Aorta (tissue), 5 donors: ENCODE measurements at places on chromosomes 5 and 9. TPM values are rescaled to one million over a fixed set of nuclear protein-coding genes. Genes with fewer than 3 reads are reported as not detected.

- no peaks in the 10 kb centered on the region for H3K4me1 ChIP-seq
- H3K27me3 ChIP-seq = no peaks in the 10 kb centered on the region
- DNase-seq = no peak
- no peak overlapping the region for H3K27ac ChIP-seq
These were observed 46.9 kb downstream of the RASGRF2 start for GRCh38 chr5:81006947-81007636.

- no peaks in the 10 kb centered on the region for H3K4me1 ChIP-seq
- H3K4me3 ChIP-seq = no peak overlapping the region
- H3K27ac ChIP-seq = no peak overlapping the region
- no peak for DNase-seq
These were observed 148.3 kb downstream of the GAS1 start for GRCh38 chr9:86798966-86799365.

- no peaks in the 10 kb centered on the region for H3K4me1 ChIP-seq
- H3K27me3 ChIP-seq = no peaks in the 10 kb centered on the region
- no peak for DNase-seq
These were observed 133.0 kb upstream of the TUT7 start for GRCh38 chr9:86486891-86487837.

The MEIKIN gene
- 3.4 TPM for total RNA-seq

The DMRTA1 gene
- total RNA-seq = 0.39 TPM

The TSSK1B gene
- total RNA-seq = not detected

DNA sequence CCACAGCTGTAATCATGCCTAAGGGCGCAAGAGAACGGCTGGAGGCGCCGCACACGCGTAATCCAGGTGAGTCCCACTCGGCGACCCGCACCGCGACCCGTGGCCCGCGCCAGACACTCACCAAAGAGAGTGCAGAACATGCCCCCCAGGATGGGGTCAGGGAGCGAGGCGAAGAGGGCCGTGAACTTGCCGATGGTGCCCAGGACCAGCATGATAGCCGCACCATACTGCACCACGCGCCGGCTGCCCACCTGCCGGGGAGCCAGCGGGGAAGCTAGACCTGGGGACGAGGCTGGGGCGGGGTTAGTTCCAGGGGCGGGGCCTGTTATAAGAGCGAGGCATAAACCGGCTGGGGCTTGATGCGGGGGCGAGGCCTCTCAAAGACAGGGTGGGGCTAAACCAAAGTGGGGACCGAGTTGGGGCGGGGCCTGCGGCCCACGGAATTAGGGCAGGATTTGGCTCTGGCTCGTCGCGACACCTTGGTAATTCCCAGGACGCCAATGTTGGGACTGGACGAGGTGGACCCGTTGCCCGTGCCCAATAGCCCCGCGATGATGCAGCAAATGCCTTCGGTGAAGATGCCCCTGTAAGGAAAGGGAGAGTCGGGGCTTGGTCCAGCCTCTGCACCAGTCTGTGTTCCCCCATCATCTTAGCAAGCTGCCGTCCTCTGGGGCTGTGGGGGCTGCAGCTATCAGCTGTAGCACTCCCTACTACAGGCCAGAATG, 4.8 kb downstream of the SLC23A1 start:
- no peak overlapping the region for H3K4me3 ChIP-seq
- H3K27me3 ChIP-seq = no peaks in the 10 kb centered on the region
- H3K27ac ChIP-seq = no peak overlapping the region
- H3K36me3 ChIP-seq = peaks cover 2% of the 10 kb centered on the region
- H3K4me1 ChIP-seq = no peaks in the 10 kb centered on the region

DNA sequence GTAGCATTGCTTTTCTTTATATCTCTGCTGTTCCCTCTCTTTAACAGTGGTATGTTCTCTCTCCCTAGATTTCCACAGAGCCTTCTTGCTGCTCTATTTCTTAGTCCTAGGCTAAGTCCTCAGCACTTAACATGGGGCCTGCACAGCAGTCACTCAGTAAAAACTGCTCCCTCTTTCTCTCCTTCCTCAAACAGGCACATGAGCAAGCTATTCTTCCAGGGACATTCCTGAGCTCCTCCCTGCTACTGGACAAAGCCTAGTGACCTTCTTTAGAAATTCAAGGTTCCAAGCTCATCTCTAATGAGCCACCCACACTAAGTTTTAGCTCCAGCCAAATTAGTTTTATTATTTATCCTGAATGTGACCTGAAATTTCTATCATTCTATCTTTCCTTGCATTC, 39.5 kb downstream of the TRIM32 start:
- no peak for DNase-seq
- no peaks in the 10 kb centered on the region for H3K36me3 ChIP-seq
- no peaks in the 10 kb centered on the region for H3K4me1 ChIP-seq
- H3K27me3 ChIP-seq = no peaks in the 10 kb centered on the region

The BNIP1 gene
- total RNA-seq = 8.2 TPM

The KIF4B gene
- 0.09 TPM for total RNA-seq

DNA sequence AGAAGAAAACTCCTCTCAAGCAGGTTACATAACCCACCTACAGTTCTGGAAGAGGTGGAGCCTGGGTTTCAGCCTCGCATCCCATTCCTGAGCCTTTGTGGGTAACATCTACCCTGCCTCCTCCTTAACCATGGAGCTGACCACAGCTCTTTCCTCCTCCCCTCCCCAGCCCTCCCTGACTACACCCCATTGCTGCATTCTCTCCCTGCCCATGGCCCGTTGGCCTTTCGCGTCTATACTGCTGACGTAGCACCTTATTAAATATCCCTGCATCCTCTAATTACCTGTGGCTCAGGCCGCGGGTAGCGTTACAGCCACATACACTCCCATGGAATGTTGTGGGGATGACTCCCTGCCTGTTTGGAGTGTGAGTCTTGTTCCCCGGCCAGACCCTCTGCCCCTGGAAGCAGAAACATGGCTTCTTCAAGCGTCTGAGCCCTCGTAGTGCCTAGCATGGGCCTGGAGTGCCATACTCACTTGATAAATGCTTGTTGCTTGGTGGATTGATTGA, 72.8 kb downstream of the WWC1 start:
- no peak overlapping the region for H3K27ac ChIP-seq
- no peaks in the 10 kb centered on the region for H3K36me3 ChIP-seq
- no peaks in the 10 kb centered on the region for H3K27me3 ChIP-seq
- DNase-seq = no peak
- H3K4me3 ChIP-seq = no peak overlapping the region

The AQP3 gene
- total RNA-seq = 6.0 TPM

GRCh38 chr5:168851902-168852321, 272.7 kb upstream of the PANK3 start:
- H3K4me1 ChIP-seq = peaks cover 1% of the 10 kb centered on the region
- no peak overlapping the region for H3K4me3 ChIP-seq
- no peak overlapping the region for H3K27ac ChIP-seq
- DNase-seq = no peak

DNA sequence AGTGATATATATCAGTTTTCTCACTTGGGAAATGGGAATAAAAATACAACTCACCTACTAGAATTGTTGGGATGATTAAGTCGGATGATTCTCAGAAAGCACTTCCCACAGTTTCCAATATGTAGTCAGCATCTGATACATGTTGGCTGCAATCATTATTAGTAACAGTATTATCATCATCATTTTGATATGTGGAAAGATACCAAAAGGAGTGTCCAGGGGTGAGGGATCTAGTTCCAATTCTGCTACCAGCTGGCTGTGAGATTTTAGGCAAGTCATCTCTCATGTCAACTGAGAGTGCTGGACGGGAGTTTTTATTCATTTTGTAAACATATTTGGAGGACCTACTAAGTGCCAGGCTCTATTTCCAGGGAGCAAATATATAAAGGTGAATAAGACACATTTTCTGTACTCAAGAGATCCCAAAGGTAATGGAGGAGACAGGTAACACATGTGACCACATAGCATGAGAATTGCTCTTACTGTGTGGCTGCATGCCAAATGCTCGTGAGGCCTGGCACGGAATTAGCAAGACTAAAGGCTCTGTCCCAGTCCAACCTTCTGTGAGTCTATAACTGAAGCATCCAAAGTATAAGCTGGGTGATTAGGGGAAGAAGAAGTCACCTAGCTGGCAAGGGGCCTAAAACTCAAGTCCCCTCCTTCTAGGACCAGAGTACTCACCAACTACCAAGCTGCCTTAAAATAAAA, 83.0 kb downstream of the GRIA1 start:
- no peaks in the 10 kb centered on the region for H3K36me3 ChIP-seq
- peak overlapping the region; percentile 39 for H3K27ac ChIP-seq
- no peak overlapping the region for H3K4me3 ChIP-seq

- no peaks in the 10 kb centered on the region for H3K27me3 ChIP-seq
- H3K4me1 ChIP-seq = no peaks in the 10 kb centered on the region
- H3K27ac ChIP-seq = peak overlapping the region; percentile 95
- H3K36me3 ChIP-seq = no peaks in the 10 kb centered on the region
These were observed 859 bp downstream of the CSNK1G3 start for GRCh38 chr5:123512611-123513461.

DNA sequence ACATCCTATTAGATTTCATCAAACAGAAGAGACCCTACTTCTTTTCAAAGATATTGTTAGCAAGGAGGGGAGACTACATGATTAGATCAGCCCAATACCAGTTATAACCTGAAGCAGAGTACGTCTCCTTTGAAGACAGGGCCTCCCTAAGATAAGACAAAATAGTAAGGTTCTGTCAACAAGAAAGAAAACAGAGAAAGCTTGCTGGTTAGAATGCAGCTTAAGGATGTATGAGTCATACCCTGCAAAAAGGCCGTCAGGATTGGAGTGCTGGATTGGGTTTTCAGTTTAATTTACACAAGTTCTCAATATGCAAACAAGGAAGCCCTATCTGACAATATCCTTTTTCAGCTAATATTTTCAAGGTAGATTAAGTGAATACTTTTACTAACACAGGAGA, 1581.2 kb upstream of the WWC1 start:
- no peak for DNase-seq
- no peaks in the 10 kb centered on the region for H3K4me1 ChIP-seq
- no peak overlapping the region for H3K27ac ChIP-seq
- H3K36me3 ChIP-seq = no peaks in the 10 kb centered on the region
- H3K27me3 ChIP-seq = no peaks in the 10 kb centered on the region

The CFAP157 gene
- 0.16 TPM for total RNA-seq

The IFNE gene
- not detected for total RNA-seq

GRCh38 chr9:135338546-135338945, 141.0 kb upstream of the PPP1R26 start:
- H3K36me3 ChIP-seq = no peaks in the 10 kb centered on the region
- H3K4me3 ChIP-seq = no peak overlapping the region
- H3K27me3 ChIP-seq = no peaks in the 10 kb centered on the region
- no peaks in the 10 kb centered on the region for H3K4me1 ChIP-seq

- no peaks in the 10 kb centered on the region for H3K27me3 ChIP-seq
- no peak overlapping the region for H3K27ac ChIP-seq
- no peak for DNase-seq
- H3K4me1 ChIP-seq = no peaks in the 10 kb centered on the region
- no peak overlapping the region for H3K4me3 ChIP-seq
These were observed 13.8 kb downstream of the DNAH5 start for GRCh38 chr5:13930541-13931171.

GRCh38 chr5:1557114-1557873, 33.5 kb upstream of the LPCAT1 start:
- no peak overlapping the region for H3K4me3 ChIP-seq
- H3K27me3 ChIP-seq = no peaks in the 10 kb centered on the region
- DNase-seq = peak; percentile 61
- no peaks in the 10 kb centered on the region for H3K36me3 ChIP-seq
- H3K27ac ChIP-seq = no peak overlapping the region

- no peaks in the 10 kb centered on the region for H3K4me1 ChIP-seq
- no peaks in the 10 kb centered on the region for H3K36me3 ChIP-seq
- no peak overlapping the region for H3K4me3 ChIP-seq
- H3K27me3 ChIP-seq = no peaks in the 10 kb centered on the region
- DNase-seq = no peak
These were observed 220.6 kb upstream of the NMUR2 start for GRCh38 chr5:152625696-152626095.

- DNase-seq = peak; percentile 70
- no peak overlapping the region for H3K27ac ChIP-seq
- no peaks in the 10 kb centered on the region for H3K36me3 ChIP-seq
- no peaks in the 10 kb centered on the region for H3K27me3 ChIP-seq
- no peak overlapping the region for H3K4me3 ChIP-seq
These were observed 7.3 kb upstream of the BARHL1 start for GRCh38 chr9:132575005-132575609.

- H3K27ac ChIP-seq = no peak overlapping the region
- no peaks in the 10 kb centered on the region for H3K36me3 ChIP-seq
- H3K27me3 ChIP-seq = no peaks in the 10 kb centered on the region
- peak overlapping the region; percentile 37 for H3K4me3 ChIP-seq
These were observed 12.5 kb upstream of the LHX2 start for GRCh38 chr9:123998970-123999621.

DNA sequence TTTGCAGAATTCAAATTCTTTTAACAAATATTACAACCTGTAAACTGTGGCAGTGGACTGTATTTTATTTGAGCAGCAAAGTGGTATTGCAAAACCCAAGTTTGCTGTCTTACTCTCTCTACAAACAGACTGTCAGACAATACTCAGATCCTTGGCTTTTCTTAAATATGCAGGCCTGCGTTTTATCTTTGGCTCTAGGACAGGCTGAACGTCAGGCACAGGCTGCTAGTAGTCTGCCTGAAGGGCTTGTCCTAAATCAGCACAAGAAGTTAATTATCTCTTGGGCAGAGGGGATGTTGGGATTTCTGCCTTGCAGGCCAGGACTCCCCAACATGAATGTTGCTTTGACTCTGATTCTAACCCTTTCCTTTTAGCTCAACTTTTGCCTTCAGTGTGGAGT, 147.5 kb downstream of the SLIT3 start:
- H3K4me1 ChIP-seq = no peaks in the 10 kb centered on the region
- no peak for DNase-seq
- no peaks in the 10 kb centered on the region for H3K27me3 ChIP-seq
- H3K27ac ChIP-seq = no peak overlapping the region
- no peak overlapping the region for H3K4me3 ChIP-seq

The ST8SIA4 gene
- 19.7 TPM for total RNA-seq

- no peak overlapping the region for H3K4me3 ChIP-seq
- no peak for DNase-seq
- no peaks in the 10 kb centered on the region for H3K36me3 ChIP-seq
- H3K4me1 ChIP-seq = no peaks in the 10 kb centered on the region
- H3K27me3 ChIP-seq = no peaks in the 10 kb centered on the region
These were observed 275.1 kb upstream of the MPDZ start for GRCh38 chr9:13554626-13555025.

DNA sequence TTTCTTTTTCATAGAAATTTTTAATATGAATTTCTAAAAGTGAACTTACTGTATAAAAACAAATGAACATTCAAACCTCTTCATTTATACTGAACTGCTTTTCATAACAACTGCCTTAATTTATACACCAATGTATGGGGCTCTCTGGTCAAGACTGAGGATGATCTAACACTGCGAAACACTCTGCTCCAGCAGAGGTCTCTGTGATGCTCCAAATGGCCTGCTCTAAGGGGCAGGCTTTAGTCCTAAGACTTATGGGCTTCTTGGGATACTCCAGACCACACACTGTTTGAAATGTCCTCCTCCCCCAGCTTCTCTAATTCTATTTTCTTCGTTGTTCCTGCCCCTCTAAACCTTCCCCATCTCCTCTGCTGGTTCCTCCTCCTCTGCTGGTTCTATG, 58.5 kb downstream of the LIFR start:
- H3K27me3 ChIP-seq = no peaks in the 10 kb centered on the region
- no peak for DNase-seq
- H3K4me3 ChIP-seq = no peak overlapping the region
- no peaks in the 10 kb centered on the region for H3K36me3 ChIP-seq

- DNase-seq = no peak
- H3K4me3 ChIP-seq = no peak overlapping the region
- H3K27ac ChIP-seq = no peak overlapping the region
These were observed 15.0 kb downstream of the TLX3 start for GRCh38 chr5:171323806-171324632.

The GPX3 gene
- total RNA-seq = 1,257 TPM

The DELE1 gene
- 100 TPM for total RNA-seq

The SLC6A18 gene
- not detected for total RNA-seq

The ARID3C gene
- total RNA-seq = not detected
